ENCODE measurements at places on chromosomes 1 and 21.

- DNase-seq, result peak; percentile 76
Measured at GRCh38 chr1:157496121-157496526, 56.2 kb downstream of the FCRL5 start.

DNA sequence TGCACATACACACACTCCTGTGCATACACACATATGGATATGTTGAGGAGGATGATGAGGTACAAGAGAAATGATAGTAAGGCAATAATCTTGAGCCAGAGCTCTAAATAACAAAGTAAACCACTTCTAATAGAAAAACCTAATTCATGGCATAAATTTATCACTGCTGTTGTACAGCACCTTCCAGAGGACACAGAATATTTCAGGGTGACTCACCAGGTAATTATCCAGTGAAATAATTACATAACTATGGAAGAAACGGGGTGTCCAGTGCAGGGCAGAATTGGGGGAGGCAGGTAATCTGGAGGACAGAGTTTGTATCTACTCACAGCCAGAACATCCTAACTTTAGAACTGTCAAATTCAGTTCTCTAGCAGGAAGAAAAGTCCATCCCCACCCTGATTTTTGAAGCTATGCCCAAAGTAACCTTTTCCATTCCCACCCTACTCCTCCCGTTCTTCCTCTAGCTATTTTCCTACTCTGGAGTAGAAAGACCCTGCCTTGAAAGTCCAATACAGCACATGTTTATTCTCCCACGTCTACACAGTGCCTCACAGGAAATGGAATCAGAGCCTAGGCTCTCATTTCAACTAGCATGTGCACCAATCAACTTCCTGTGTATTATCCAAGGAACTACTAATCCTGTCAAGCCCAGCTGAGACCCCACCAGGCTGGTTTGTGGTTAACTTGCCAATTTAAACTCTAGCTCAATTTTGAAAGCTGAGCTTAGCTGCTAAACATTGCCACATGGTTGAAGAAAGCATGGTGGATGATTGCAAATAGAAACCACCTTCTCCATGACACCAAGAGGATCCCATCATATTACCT, 96.6 kb downstream of the PTPN14 start:
- DNase-seq, result peak; percentile 56

GRCh38 chr1:20227704-20228103, 41.4 kb upstream of the PLA2G2C start:
- no peak for DNase-seq

- DNase-seq, result peak; percentile 10
Measured at GRCh38 chr21:42467140-42467983, 28.7 kb downstream of the RSPH1 start.

DNA sequence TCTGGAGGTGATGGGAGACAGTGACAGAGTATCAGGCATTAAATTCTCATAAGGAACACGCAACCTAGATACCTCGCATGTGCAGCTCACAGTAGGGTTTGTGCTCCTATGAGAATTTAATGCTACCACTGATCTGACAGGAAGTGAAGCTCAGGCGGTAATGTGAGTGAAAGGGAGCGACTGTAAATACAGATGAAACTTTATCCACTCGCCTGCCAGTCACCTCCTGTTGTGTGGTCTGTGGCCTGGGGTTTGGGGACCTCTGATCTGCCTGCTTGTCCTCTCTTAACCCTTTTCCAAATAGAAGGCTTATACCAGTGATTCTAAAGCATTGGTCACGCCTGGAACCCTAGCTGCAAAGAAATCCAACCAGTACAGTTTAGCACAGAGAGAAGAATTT, 15.3 kb downstream of the GABPA start:
- no peak for DNase-seq

DNA sequence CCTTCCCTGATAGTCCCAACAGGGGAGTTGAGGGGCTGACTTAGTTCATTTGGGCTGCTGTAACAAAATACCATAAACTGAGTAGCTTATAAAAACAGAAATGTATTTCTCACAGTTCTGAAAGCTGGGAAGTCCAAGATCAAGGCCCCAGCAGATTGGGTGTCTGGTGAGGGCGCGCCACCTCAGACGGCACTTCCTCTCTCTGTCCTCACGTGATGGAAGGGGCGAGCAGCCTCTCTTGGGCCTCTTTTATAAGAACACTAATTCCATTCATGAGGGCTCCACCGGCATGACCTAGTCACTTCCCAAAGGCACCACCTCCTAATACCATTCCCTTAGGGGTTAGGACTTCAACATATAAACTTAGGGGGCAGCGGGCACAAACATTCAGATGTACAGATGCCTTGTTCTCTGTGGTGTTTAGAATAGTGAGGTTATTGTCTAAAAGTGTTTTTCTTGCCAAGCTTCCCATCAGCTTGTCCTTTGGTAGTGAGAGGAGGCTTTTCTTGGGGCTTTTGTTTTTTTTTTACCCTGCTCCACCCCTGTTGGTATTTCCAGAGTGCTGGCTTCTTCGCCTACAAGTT, 20.3 kb downstream of the NIPAL3 start:
- no peak for DNase-seq

DNA sequence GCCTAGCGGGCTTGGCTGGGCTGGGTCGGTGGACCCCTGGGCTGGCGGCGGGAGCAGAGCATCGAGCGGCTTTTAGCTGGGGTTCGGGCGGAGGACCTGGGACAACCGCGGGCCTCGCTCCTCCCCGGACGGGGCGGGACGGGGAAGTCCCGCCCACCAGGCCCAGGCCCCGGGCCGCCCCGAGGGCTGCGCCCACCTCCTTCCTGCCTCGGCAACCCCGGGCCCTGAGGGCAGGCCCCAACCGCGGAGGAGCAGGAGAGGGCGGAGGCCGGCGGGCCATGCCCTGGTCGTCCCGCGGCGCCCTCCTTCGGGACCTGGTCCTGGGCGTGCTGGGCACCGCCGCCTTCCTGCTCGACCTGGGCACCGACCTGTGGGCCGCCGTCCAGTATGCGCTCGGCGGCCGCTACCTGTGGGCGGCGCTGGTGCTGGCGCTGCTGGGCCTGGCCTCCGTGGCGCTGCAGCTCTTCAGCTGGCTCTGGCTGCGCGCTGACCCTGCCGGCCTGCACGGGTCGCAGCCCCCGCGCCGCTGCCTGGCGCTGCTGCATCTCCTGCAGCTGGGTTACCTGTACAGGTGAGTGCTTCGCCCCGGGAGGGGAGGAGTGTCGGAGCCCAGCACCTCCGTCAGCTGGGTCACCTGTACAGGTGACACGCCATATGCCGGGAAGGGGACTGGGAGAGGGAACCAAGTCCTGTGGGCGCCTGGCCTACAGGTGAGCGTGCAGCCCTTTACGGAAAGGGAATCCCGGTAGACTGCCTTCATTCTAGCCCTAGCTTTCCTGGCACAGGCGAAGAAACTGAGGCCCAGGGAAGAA, at the start of gene XKR8:
TSS of gene XKR8 (plus strand) at position 182 of the 812 bp plus-strand sequence. CDS start at position 279, 97 bp downstream.
- peak; percentile 78 for DNase-seq

GRCh38 chr1:147272042-147272441, 29.6 kb downstream of the CHD1L start:
- DNase-seq, result no peak

GRCh38 chr1:17521946-17522612, 17.4 kb upstream of the ARHGEF10L start:
- no peak for DNase-seq
